IPS-NIHi11 (cell line): ENCODE measurements at places on chromosomes 2 and 18.

- peak; percentile 75 for DNase-seq
Observed at GRCh38 chr2:219638217-219638947, 11.0 kb downstream of the SLC4A3 start.

DNA sequence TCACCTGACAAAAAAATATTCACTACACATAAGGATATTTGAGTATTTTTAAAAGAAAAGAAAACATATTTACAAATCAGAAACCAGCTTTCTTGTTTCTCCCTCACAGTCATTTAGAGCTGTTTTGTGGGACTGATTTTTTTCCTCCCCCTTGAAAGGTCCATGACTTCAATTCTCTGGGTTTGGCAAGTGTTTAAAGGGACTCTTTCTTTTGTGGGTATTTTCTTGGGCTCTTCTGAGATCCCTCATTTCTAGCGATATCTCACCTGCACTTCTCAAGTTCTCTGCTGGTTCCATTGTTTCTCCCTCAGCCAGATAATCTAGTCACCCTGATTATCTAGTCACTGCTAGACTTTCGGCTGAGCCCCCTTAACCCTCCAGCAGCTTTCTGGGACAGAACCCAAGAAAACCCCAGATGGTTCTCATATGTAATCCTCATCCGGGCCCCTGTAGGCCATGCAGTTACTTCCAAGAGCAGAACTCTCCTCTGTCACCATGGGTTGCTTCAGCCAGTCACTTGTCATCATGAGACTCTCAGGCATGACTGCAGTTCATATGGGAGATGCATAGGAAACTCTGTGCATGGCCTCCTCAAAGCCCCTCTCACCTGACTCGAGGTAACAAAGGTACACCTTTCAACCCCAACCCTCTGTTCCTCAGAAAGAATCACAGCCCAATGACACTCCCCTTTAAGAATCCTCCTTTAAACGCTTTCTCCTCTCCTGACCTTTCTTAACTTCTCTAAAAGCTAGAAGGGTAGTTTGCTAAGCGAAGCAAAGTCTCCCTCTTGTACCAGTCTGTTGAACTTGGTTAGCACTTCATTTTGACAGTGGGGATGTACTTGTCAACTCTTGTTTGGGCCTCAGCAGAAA is 36.7 kb upstream of the ITGA4 start:
- DNase-seq: no peak

GRCh38 chr2:104862058-104862941 is 8.4 kb downstream of the POU3F3 start:
- peak; percentile 70 for DNase-seq

GRCh38 chr2:28173377-28173776 is 219.3 kb upstream of the FOSL2 start:
- no peak for DNase-seq

- DNase-seq: no peak
Observed at GRCh38 chr2:222535477-222535876, 111.1 kb downstream of the SGPP2 start.

DNA sequence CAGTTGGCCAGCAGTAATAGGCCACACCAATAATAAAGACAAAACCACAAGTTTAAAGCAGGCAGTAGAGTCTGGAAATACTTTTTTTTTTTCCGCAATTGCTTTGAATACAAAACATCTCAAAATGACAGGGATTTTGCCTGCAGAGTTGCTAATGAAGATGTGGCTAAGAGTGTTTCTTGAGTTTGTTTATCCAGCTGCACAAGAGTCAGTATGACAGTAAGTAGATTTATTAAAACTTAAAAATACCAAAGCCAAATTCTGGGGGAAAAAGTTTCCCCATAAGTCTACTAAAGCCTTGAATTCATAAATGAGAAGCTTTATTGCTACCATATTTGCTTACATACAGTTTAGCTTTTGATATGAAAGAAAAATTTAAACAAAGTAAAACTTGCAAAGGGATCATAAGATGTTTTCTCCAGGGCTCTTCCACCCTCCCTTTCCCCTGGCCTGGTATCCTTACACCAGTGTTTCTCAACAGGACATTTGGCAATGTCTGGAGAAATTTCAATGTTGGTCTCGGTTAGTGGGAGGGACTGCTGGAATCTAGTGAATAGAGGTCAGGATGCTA is 3.9 kb upstream of the DSEL start:
- DNase-seq: no peak

DNA sequence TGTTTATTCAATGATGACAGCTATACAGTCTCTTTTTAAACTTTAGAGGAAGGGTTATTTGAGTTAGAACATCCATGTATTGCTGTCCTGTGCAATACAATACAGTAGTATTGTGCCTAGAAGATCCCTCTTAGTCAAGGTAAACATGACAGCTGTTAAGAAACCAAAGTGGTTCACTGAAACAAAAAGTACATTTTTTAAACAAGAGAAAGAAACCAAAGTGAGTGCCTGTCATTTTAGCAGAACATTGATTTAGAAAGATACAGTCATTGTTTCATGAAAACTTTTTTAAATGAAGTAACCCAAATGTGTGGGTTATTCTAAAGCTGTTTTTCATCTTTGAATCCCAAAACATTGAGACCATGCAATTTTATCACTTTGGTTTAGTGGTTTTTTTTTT is 15.5 kb downstream of the ITPRID2 start:
- no peak for DNase-seq

DNA sequence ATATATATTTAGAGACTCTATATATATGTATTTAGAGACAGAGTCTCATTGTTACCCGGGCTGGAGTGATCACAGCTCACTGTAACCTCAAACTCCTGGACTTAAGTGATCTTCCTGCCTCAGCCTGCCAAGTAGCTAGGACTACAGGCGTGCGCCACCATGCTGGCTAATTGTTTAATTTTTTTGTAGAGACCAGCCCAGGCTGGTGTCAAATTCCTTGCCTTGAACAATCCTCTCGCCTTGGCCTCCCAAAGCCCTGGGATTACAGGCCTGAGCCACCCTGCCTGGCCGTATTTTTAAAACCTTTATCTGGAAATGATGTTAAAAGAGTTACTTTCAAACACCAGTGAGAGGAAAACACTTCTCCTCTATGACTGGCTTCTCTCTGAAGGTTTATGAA is 30.9 kb upstream of the PGAP1 start:
- DNase-seq: no peak

GRCh38 chr2:120298173-120298835 is 45.7 kb downstream of the RALB start:
- no peak for DNase-seq

- DNase-seq: no peak
Observed at GRCh38 chr2:216717491-216717901, 22.1 kb upstream of the IGFBP5 start.

- no peak for DNase-seq
Observed at GRCh38 chr2:101111262-101111838, 39.8 kb downstream of the TBC1D8 start.

GRCh38 chr2:180115269-180115668 is 108.2 kb upstream of the CWC22 start:
- DNase-seq: no peak

DNA sequence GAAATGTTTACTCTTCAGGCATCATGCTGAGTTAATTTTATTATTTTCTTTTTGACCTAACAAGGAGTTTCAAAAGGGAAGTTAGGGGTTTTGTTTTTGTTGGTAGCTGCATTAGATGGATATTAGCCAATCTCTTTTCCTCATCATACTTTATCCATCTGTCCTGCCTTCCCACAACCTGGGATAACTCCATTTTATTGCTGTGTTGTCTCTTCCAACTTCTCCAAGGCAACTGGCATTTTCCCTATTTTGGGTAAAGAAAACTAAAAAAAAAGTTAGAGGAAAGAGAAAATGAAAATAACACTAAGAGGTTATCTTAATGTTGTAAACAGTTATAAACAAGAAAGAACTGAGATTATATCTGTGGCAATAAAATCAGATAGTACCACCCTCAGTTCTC is 147.0 kb downstream of the PID1 start:
- no peak for DNase-seq

GRCh38 chr2:224982910-224983711 is 59.2 kb downstream of the DOCK10 start:
- DNase-seq: no peak

DNA sequence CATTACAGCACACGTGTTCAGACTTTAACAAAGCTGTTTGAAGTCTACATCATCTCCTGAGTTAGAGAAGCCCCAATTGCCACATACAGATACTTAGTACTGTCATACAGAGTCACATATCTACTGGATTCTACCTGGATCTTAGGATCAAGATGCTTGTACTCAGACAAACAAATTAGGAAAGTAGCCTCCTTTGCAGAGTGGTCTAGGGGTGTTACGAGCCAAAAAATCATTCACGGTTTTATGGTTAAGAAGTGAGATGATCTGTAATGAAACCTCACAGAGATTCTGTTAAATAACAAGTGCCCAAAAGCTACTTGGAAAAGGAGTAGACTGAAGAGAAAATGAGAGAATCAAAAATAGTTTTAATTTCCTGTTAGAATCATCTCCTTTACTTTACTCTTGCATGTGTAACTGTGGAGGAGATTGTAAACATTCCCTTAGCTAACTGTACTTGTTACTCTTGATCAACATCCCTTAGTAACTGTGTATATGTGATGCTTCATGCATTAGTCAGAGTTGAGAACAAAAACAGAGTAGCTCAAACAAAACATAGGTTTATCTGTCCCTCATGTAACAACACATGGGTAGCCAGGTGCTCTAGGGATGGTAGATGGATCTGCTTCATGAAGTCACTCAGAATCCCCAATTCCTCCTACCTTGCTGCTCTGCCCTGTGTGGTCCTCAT is 16.4 kb upstream of the IL1RL1 start:
- DNase-seq: no peak
